ENCODE measurements at places on chromosomes 2 and 18.

GRCh38 chr18:2917259-2918047, 70.6 kb downstream of the EMILIN2 start:
- no peak for DNase-seq

- DNase-seq: no peak
Measured at GRCh38 chr2:218964041-218964771, 4.7 kb downstream of the CDK5R2 start.

DNA sequence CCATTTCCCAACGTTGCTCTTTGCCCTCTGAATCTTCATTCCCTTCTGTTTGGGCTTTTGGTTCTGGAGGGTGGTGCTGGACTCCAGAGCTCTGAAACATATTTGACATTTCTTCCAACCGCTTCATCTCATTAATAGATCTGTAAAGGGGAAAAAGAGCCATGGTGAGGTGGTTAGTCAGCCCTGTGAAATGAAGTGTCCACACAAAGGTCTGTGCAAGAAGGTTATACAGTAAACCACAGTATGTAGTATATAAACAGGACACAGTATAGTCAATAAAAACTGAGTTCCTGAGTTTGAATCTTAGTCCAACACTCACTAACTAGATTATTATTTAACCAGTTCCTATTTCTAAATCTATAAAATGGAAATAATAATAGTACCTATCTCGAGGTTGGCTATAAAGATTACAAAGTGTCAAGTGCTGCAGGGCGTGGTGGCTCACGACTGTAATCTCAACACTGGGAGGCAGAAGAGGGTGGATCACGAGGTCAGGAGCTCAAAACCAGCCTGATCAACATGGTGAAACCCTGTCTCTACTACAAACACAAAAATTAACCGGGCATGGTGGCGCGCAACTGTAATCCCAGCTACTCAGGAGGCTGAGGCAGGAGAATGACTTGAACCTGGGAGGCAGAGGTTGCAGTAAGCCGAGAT, 13.1 kb downstream of the STARD7 start:
- no peak for DNase-seq

DNA sequence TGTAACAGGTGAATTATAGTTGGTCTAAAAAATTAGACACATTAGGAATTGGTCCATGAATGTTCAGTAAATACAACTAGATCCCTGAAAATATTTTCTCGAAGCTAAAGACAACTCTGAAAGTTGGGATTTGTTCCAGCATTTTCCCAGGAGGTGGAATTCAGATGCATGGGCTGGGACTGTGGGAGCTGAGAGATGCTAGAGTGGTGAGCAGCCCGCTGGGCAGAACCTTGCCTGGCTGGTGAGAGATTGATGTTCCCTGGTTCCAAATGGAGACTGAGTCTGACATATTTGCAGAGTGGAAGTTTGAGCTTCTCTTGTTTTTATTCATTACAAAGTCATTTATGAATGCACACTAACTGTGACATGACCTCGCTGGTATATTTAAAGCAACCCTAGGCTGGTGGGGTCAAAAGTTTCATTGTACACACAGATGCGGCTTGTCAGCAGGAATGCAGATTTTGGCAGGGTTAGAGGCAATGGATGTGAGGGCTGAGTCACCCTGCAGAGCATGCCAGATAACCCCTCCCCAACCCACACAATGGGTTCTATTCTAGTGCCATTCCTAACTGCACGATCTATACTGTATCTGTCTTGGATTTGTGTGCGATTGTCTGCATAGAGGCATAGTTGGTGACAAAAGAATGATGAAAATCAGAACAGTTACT, 23.5 kb upstream of the TMEM178A start:
- no peak for DNase-seq

DNA sequence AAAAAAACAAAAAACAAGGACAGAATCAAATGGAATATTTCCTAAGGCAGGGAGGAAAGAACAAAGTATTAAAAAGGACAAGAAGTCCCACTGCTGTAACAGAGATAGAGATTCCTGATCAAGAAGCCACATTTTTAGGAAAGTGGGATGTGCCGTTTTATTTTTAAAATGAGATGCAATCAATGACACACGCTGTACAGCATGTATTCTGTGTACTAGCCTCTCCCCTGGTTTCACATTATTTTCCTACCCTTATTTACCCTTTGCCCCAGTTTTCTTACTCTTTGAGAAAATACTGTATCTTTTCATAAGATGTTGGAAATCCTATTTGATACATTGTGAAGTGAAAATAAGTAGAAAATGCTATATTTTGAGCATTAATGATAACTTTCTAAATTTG, 45.8 kb downstream of the E2F6 start:
- no peak for DNase-seq

GRCh38 chr2:237056287-237056875, 29.3 kb upstream of the COPS8 start:
- no peak for DNase-seq

- no peak for DNase-seq
Measured at GRCh38 chr18:69998523-69998987, 50.9 kb upstream of the CD226 start.

DNA sequence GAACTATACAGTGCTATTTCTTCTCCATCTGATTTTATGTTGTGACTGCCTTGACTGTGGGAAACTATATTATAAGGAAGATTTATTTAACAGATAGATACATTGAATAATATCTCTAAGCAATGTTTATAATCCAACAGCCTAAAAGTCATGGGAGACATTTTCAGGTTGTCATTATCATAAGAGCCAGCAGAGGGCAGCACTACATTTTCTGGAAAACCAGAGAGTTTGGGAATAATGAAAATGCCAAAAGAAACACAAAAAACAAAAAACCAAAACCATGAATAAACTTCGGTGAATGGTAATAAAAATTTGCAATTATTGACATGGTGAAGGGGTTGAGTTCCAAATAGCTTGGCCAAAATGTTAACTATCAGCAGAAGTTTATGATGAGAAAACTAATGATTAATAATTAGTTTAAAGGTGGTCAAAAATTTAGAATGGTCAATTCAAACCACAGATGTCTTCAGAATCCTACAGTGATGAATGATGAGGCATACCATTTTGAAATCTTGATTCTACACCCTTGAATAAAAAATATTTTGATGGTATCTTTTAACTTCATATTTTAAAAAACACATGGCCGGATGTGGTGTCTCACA, 4.7 kb downstream of the EEF1B2 start:
- DNase-seq: no peak

GRCh38 chr2:190446193-190446592, 38.0 kb downstream of the MFSD6 start:
- no peak for DNase-seq

DNA sequence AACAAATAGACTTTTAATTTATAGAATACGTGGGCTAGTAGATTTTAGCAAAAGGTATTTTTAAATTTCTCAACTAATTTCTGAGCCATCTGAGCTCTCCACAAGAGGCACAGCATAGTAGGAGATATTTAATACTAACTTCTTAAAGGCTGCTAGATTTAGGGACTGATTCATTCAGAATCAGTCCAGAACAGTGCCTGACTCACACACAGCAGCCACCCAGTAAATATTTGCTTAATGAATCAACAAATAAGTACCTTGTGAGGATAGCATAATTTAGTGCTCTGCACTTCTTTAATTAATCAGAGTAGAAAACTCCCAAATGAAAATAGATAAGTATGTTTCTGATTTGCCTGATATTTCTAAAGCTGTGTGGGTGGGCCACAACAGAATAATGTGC, 35.6 kb upstream of the SYT4 start:
- no peak for DNase-seq

GRCh38 chr2:113077921-113078320, 10.2 kb downstream of the IL1F10 start:
- no peak for DNase-seq

DNA sequence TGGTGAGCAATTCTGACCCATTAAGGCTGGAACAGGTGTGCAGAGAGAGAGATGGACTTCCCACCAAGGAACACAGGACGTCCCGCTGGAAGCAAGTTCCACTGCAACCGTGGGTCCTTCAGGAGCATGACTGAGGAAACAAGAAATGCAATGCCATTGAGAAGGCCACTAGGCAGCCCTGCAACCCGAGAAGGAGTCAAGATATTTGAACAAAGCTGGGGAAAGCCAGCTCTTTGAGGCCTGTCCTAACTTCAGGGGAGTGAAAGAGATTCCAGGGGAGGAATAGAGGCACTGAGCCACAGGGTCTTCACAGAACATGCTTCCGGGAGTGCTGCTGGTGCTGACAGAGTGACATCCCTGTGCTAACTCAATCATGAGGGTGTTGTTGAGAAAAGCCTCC, 153.8 kb upstream of the ZNF236 start:
- no peak for DNase-seq

DNA sequence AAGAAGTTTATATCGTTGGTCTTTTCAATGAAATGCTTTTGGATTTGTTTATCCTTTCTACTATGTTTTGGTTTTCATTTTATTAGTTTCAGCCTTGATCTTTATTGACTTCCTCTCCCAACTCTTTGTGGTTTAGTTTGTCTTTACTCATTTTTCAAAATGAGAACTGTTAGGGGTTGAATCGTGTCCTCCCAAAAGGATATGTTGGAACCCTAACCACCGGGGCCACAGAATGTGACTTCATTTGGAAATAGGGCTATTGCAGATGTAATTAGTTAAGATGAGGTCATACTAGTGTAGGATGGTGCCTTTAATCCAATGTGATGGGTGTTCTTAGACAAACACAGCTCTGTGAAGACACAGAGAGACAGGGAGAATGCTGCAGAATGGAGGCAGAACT, 60.4 kb upstream of the IL1R2 start:
- no peak for DNase-seq

- no peak for DNase-seq
Measured at GRCh38 chr2:212595036-212595654, 56.5 kb upstream of the ERBB4 start.

- DNase-seq: no peak
Measured at GRCh38 chr2:209663139-209663538, 108.5 kb upstream of the UNC80 start.

DNA sequence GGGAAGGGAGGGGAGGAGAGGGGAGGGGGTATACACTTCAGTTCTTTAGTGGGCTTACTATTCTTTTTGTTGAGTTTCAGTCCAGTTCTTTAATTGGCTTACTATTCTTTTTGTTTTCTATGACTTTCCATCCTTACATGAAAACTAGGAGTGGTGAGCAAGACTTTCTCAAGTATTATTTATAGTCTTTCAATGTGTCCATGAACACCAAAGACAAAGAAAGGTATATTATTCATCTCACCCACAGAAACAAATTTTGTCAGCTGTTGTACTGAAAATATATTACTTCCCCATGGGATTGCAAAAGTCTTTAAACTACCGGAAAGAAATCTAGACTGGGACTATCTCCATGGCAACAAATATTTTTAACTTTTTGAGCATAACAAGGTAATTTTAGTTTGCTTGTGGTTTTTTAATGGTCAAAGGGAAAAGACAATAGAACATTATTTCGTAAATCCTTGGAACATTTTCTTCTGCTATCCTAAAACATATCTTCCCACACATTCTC, 17.6 kb downstream of the ADAM17 start:
- no peak for DNase-seq

- no peak for DNase-seq
Measured at GRCh38 chr18:25876330-25876948, 214.0 kb downstream of the SS18 start.

- DNase-seq: no peak
Measured at GRCh38 chr2:40259900-40260299, 192.0 kb downstream of the SLC8A1 start.

- no peak for DNase-seq
Measured at GRCh38 chr2:157789256-157789655, 86.9 kb downstream of the ACVR1 start.

- DNase-seq: no peak
Measured at GRCh38 chr2:196563876-196564275, 75.6 kb upstream of the CCDC150 start.

DNA sequence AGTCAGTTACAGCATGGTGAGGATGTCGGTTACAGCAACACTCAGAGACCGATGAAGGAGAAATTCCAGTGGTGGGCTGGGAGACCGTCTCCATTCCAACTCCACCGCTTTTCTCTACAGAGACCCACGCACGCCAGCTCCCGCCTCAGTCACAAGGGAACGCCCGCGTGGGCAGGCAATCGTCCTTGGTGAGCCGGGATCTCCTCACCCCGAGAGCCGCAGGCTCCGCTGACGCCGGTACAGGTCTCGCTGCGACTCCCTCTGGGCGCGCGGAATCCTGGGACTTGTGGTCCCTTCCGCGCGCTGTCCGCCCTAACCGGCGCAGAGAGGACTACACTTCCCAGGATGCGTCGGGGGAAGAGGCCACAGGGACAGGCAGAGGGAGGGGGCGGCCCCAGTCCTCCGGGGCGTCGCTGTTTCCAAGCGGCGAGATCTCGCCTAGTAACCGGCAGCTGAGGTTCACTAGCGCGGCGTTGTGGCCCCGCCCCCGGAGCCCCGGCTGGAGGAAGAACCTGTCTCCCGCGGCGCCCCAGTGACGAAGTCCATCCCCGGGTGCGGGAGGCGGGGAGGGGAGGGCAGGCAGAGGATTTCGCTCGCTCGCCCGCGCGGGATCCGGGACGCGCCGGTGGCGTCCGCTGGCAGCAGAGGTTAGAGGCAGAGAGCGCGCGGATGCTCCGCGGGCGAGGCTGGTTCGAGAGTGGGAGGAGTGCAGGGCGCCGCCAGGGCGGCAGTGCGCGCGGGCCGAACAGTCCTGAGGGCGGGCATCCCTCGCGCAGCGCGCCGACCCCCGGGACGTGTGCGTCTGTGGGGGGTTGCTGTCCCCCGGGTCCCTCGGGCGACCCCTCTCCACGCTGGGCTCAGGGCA, at the start of gene EML6:
TSS of gene EML6 (plus strand) at position 532 of the 865 bp plus-strand sequence. CDS start 1,400 bp downstream, outside the sequence.
- peak; percentile 97 for DNase-seq

GRCh38 chr2:156464106-156464505, 27.9 kb downstream of the GPD2 start:
- no peak for DNase-seq

- no peak for DNase-seq
Measured at GRCh38 chr2:114450639-114451038, 8.2 kb downstream of the DPP10 start.

DNA sequence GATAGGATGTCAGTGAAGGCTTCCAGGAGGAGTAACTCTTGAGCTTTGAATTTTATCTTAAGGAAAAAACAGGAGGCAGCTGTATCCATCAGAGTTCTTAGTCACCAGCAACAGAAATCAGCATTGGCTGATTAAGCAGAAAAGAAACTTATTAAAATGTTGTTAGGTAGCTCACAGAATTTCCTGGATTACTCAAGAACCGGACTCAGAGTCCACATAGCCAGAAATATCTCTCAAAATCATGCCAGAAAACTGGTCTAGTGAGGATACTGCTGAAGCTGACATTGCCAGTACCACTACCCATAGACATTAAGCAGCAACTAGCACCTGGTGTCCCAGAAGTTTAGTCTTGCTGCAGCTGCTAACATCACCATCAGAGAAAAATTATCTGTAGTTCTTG, 10.1 kb upstream of the AFTPH start:
- DNase-seq: no peak

GRCh38 chr2:21821672-21822227, 698.0 kb downstream of the TDRD15 start:
- DNase-seq: no peak
